ENCODE measurements at places on chromosomes 3 and 15.

DNA sequence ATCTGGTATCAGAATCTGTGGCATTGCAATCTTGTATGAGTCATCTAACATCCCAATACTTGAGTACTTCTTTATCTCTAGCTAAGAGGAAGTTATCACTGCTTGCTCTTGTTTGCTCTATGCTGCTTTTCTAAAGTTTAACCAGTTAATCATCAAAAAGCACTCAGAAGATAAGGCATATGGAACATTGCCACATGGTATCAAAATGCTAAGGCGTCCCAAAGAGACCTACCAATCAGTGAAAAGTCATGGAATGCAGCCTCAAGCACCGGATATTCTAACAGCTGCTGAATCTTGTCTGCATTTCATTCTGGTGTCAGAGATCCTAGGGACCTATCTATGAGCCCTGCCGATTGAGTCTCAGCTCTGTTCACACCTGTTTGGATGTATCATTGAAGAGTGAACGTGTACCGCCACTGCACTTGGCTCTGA lies 192.8 kb downstream of the ARPP21 start:
- DNase-seq: no peak

GRCh38 chr3:118974356-118975097 lies 60.1 kb downstream of the IGSF11 start:
- no peak for DNase-seq

DNA sequence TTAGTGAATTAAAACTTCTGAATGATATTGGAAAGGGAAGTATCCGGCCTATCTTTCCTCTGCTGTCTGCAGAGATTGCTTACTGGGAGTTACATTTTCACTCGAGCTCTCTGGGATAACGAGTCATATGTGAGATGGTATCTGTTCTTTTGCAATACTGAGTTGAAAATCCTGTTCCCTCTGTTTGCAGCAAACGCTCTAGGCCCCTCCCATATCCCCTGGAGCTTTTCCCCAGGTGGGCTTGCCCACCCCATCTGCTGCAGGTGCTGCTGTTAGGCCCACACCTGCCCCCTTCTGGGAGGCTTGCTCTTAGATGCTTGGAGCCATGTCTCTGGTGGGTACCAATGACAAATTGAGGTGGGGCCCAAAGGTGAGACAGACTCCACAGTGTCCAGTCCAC lies 42.7 kb upstream of the MTMR10 start:
- DNase-seq: no peak

DNA sequence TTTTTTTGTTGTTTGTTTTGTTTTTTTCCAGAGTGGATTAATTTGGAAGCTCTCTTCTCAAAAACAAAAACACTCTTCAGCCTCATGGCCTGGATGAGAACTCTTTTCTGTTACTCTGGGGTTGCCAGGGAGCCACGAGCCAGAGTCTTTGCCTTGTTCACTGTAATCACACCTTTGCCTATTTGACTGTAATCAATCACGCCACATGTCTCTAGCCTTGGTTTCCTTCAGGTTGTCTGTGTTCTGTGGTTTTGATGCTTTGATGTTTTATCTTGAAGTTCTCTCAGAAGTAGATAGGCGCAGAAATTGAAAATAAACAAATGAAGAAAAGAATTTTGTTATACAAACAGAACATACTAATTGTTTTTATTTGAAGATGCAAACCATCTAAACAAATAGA lies 62.3 kb upstream of the IGF1R start:
- no peak for DNase-seq

DNA sequence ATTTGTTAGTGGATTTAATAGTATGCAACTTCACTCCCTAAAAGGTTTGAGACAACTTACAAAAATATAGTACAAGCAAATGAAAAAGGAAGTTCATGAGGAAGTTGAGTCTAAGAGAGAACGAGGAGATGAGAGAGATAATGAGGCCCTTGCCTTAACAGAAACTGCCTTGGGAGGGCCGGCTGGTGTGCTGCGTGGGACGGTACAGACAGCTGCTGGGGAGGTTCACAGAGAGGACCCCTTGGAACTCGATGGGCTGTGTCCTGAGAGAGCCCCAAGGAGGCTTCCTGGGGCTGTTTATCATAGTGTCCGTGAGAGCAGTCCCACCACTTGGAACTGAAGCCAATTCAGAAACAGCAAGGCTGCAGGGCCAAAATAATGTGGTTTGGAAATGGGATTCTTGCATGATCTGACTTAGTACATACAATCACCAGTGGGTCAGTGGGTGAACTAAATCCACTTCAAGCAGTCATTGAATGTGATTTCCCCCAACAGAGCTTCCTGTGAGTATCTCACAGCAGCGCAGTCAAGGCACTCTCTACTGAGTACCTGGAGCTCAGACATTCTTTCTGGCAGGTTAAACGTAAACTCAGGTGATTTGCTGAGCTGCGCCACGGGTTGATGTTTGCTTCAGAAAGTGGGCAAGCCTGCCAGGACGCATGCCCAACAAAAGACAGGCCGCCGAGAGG lies 90.8 kb downstream of the CRTC3 start:
- DNase-seq: no peak

DNA sequence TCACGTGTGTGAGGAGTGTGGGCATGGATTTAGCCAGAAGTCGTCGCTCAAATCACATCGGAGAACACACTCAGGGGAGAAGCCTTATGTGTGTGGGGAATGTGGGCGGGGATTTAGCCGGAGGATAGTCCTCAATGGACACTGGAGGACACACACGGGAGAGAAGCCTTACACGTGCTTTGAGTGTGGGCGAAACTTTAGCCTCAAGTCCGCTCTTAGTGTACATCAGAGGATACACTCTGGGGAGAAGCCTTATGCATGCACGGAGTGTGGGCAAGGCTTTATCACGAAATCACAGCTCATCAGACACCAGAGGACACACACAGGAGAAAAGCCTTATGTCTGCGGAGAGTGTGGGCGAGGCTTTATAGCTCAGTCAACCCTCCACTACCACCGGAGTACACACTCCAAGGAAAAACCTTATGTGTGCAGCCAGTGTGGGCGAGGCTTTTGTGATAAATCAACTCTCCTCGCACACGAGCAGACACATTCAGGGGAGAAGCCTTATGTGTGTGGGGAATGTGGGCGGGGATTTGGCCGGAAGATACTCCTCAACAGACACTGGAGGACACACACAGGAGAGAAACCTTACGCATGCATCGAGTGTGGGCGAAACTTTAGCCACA lies 28.1 kb downstream of the ZNF589 start:
- DNase-seq: peak; percentile 60

- no peak for DNase-seq
These were observed 9.1 kb downstream of the GRM2 start for GRCh38 chr3:51715977-51716294.

Data from osteocyte (in vitro differentiated cells).